ENCODE measurements at places on chromosomes 1 and 21.

DNA sequence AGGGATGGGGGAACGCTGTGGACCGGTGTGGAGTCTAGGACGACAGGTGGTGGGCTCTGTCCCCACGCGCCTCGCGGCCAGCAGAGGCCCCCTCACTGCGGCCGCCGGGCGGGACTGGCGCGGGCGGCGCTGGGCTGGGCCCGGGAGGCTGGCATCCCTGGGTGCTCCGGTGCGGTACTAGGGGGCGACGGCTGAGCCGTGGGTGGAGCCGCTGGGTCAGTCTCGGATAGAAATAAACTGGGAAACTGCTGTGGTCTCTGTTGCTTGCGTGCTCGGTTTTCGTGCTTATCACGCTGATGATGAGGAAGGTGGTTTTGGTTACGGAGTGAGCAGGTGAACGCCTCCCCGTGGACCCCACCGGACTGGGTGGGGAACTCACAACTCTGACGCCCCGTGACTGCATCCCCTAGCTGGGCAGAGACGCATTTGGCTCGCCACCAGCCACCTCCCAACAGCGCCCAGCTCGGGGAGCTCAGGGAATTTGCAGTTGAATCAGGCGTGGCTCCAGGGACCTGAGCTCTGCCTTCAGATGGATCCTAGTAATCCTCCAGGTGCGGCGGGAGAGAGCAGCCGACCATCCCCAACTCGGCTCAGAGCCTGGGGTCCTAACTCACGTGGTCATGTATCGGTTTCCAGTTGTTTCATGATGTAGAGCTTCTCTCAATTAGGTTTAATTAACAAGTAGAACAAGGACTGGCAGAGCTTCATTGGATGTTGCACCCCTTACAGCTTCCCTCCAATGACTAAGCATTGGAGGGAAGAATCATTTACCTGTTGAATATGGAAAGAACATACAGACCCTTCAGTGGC lies 32.1 kb downstream of the HSD17B7 start:
- no peak for DNase-seq
- H3K27me3 ChIP-seq = peaks cover 31% of the 10 kb centered on the region
- H3K36me3 ChIP-seq = peaks cover 1% of the 10 kb centered on the region
- H3K4me1 ChIP-seq = peaks cover 16% of the 10 kb centered on the region

DNA sequence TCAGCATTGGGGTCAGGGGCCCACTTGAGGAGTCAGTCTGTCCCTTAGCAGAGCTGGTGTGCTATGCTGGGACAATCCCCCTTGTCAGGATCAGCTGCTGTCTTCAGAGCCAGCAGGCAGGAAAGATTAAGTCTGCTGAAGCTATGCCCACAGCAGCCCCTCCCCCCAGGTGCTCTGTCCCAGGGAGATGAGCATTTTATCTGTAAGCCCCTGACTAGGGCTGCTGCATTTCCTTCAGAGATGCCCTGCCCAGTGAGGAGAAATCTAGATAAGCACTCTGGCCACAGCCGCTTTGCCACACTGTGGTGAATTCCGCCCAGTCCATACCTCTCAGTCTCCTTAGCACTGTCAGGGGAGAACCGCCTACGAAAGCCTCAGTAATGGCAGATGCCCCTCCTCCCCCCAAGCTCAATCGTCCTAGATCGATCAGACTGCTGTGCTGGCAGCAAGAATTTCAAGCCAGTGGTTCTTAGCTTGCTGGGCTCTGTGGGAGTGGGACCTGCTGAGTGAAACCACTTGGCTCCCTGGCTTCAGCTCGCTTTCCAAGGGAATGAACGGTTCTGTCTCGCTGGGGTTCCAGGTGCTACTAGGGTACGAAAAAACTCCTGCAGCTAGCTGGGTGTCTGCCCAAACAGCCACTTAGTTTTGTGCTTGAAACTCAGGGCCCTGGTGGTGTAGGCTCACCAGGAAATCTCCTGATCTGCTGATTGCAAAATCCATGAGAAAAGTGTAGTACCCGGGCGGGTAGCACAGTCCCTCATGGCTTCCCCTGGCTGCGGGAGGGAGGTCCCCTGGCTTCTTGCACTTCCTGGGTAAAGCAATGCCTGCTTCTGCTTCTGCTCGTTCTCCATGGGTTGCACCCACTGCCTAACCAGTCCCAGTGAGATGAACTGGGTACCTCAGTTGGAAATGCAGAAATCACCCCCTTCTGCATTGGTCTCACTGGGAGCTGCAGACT lies 25.1 kb upstream of the TP53BP2 start:
- no peak overlapping the region for H3K27ac ChIP-seq
- no peak for DNase-seq
- H3K36me3 ChIP-seq = no peaks in the 10 kb centered on the region
- H3K27me3 ChIP-seq = peaks cover 37% of the 10 kb centered on the region
- H3K4me1 ChIP-seq = no peaks in the 10 kb centered on the region
- H3K4me3 ChIP-seq = no peak overlapping the region

- no peak overlapping the region for H3K4me3 ChIP-seq
- no peak overlapping the region for H3K27ac ChIP-seq
- no peaks in the 10 kb centered on the region for H3K4me1 ChIP-seq
These were observed 5.8 kb downstream of the HAO2 start for GRCh38 chr1:119374208-119374874.

- no peak overlapping the region for H3K4me3 ChIP-seq
- no peaks in the 10 kb centered on the region for H3K27me3 ChIP-seq
- H3K4me1 ChIP-seq = no peaks in the 10 kb centered on the region
- H3K36me3 ChIP-seq = no peaks in the 10 kb centered on the region
- DNase-seq = no peak
- H3K27ac ChIP-seq = no peak overlapping the region
These were observed 201.1 kb downstream of the PRDM2 start for GRCh38 chr1:13901039-13901438.

GRCh38 chr21:29487154-29487553 lies 188.4 kb downstream of the BACH1 start:
- H3K27ac ChIP-seq = no peak overlapping the region
- no peaks in the 10 kb centered on the region for H3K4me1 ChIP-seq
- H3K36me3 ChIP-seq = no peaks in the 10 kb centered on the region
- H3K27me3 ChIP-seq = no peaks in the 10 kb centered on the region
- H3K4me3 ChIP-seq = no peak overlapping the region

DNA sequence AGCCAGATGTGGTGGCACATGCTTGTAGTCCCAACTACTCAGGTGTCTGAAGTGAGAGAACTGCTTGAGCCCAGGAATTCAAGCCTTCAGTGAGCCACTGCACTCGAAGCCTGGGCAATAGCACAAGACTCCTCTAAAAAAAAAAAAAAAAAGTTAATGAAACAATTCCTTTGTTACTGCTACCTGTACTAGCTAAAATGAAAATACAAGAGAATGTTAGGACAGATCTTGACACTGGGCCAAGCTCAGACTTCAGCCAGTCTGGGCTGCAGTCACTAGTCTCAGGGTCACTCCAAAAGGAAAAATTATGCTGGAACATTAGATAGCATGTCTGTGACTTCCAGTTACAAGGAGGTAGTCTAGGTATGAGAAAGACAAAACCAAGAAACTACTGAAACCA lies 56.5 kb downstream of the TRIM33 start:
- peaks cover 71% of the 10 kb centered on the region for H3K36me3 ChIP-seq
- no peak overlapping the region for H3K4me3 ChIP-seq
- H3K27me3 ChIP-seq = no peaks in the 10 kb centered on the region
- no peak for DNase-seq
- no peak overlapping the region for H3K27ac ChIP-seq

- H3K4me1 ChIP-seq = no peaks in the 10 kb centered on the region
- H3K27me3 ChIP-seq = no peaks in the 10 kb centered on the region
- H3K4me3 ChIP-seq = no peak overlapping the region
- H3K36me3 ChIP-seq = no peaks in the 10 kb centered on the region
- H3K27ac ChIP-seq = no peak overlapping the region
These were observed 657.0 kb downstream of the AMY1C start for GRCh38 chr1:104406728-104407127.

GRCh38 chr1:40780678-40781607 lies 2.6 kb upstream of the KCNQ4 start:
- H3K4me3 ChIP-seq = no peak overlapping the region
- H3K27me3 ChIP-seq = peaks cover 37% of the 10 kb centered on the region
- no peak for DNase-seq
- H3K36me3 ChIP-seq = peaks cover 27% of the 10 kb centered on the region
- H3K4me1 ChIP-seq = peaks cover 6% of the 10 kb centered on the region

- no peaks in the 10 kb centered on the region for H3K36me3 ChIP-seq
- H3K4me1 ChIP-seq = peaks cover 13% of the 10 kb centered on the region
- no peaks in the 10 kb centered on the region for H3K27me3 ChIP-seq
- peak; percentile 71 for DNase-seq
These were observed at the start of gene PLOD1 for GRCh38 chr1:11934302-11935056. PLOD1 (plus strand) TSS chr1:11934717; CDS start chr1:11934780, 63 bp downstream.

DNA sequence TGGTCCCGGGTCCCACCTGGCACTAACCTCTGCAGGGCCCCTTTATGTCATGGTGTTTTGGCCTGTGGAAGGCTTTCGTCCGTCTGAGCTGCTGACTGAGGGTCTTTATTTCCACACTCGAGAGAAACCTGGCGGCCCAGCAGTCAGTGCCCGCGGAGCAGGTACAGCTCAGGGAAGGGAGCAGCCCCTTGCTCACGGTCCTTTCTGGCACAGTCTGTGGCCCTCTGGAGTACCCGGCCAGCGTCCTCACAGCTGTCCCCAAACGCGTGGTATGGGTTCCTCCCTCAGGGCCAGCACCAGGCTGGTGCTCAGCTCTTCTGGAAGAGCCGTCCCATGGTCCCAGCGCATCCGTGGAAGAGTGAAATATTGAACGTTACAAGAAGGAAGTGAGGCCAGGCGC lies 24.3 kb downstream of the SKI start:
- no peaks in the 10 kb centered on the region for H3K27me3 ChIP-seq
- no peak overlapping the region for H3K4me3 ChIP-seq
- no peak for DNase-seq
- H3K4me1 ChIP-seq = peaks cover 19% of the 10 kb centered on the region

- H3K4me1 ChIP-seq = no peaks in the 10 kb centered on the region
- H3K27me3 ChIP-seq = peaks cover 3% of the 10 kb centered on the region
These were observed 16.3 kb upstream of the DNAJC6 start for GRCh38 chr1:65292861-65293593.

GRCh38 chr1:200405264-200405663 lies 4.6 kb downstream of the ZNF281 start:
- H3K27me3 ChIP-seq = no peaks in the 10 kb centered on the region
- H3K27ac ChIP-seq = no peak overlapping the region
- H3K4me1 ChIP-seq = peaks cover 35% of the 10 kb centered on the region
- H3K36me3 ChIP-seq = peaks cover 53% of the 10 kb centered on the region
- DNase-seq = no peak

- DNase-seq = no peak
- H3K27me3 ChIP-seq = no peaks in the 10 kb centered on the region
- no peak overlapping the region for H3K4me3 ChIP-seq
These were observed 52.5 kb upstream of the DMRTB1 start for GRCh38 chr1:53406551-53407235.

DNA sequence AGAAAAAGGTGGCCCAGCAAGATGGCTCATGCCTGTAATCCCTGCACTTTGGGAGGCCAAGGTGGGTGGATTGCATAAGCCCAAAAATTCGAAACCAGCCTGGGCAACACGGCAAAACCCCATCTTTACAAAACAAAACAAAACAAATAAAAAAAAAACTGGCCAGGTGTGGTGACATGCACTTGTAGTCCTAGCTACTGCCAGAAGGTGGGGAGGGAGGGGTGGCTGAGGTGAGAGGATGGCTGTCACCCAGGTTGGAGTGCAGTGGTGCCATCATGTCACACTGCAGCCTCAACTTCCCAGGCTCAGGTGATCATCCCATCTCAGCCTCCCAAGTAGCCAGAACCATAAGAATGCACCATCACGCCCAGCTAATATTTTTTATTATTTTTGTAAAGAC lies 22.8 kb downstream of the RERE start:
- no peak overlapping the region for H3K4me3 ChIP-seq
- no peak overlapping the region for H3K27ac ChIP-seq
- no peaks in the 10 kb centered on the region for H3K36me3 ChIP-seq
- H3K4me1 ChIP-seq = peaks cover 7% of the 10 kb centered on the region

GRCh38 chr1:197738927-197739326 lies 36.4 kb downstream of the DENND1B start:
- H3K4me1 ChIP-seq = peaks cover 50% of the 10 kb centered on the region
- H3K36me3 ChIP-seq = peaks cover 30% of the 10 kb centered on the region
- DNase-seq = no peak
- no peaks in the 10 kb centered on the region for H3K27me3 ChIP-seq

DNA sequence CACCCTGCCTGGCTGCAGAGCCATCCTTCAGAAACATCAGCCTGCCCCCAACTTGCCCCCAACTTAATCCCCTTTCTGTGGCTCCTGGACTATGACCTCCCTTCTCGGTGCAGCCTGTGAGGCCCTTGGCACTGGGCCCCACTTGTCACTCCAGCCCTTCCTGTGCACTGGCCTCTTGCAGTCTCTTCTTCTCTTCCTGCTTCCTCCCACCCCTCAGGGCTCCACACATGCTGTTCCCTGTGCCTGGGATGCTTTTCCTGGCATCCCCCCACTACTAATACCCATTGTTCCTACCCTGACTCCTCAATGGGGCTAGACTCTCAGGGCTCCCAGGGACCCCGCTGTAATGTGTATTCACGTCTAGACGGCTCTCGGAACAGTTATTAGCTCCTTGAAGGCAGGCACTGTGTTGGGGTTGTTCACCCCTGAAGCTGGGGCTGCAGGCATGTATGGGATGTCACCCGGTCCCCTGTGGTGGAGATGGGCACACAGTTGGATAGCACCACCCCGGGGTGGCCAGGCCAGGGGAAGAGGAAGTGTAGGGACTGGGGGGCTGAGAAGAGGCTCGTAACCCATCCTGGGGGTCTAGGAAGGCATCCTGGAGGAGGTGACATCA lies 4.5 kb downstream of the LDLRAD1 start:
- H3K27me3 ChIP-seq = peaks cover 3% of the 10 kb centered on the region

DNA sequence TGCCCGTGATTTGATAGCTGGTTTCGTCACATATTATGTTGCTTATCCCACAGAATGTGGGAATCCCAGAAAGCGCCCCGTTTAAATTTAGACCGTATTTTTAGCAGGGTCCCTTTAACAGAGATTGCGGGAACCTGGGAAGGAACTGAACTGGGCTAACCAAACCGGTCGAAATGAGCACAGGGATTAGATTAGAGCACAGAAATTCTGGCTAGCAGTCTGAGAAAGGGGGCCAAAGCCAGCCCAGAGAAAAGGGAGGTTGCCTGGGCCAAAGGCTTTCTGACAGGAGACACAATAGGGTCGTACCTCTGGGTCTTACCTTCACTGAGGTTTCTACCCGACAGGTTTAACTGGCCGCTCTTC lies 327 bp downstream of the LRRC40 start:
- no peak for DNase-seq
- H3K4me1 ChIP-seq = peaks cover 49% of the 10 kb centered on the region
- H3K27ac ChIP-seq = peak overlapping the region; percentile 99
- no peaks in the 10 kb centered on the region for H3K27me3 ChIP-seq
- peak overlapping the region; percentile 100 for H3K4me3 ChIP-seq

- no peaks in the 10 kb centered on the region for H3K27me3 ChIP-seq
- H3K4me3 ChIP-seq = no peak overlapping the region
- H3K27ac ChIP-seq = no peak overlapping the region
- H3K4me1 ChIP-seq = no peaks in the 10 kb centered on the region
- no peak for DNase-seq
- peaks cover 15% of the 10 kb centered on the region for H3K36me3 ChIP-seq
These were observed 29.4 kb upstream of the MX1 start for GRCh38 chr21:41396558-41397075.
